ENCODE measurements at places on chromosomes 4 and X.

DNA sequence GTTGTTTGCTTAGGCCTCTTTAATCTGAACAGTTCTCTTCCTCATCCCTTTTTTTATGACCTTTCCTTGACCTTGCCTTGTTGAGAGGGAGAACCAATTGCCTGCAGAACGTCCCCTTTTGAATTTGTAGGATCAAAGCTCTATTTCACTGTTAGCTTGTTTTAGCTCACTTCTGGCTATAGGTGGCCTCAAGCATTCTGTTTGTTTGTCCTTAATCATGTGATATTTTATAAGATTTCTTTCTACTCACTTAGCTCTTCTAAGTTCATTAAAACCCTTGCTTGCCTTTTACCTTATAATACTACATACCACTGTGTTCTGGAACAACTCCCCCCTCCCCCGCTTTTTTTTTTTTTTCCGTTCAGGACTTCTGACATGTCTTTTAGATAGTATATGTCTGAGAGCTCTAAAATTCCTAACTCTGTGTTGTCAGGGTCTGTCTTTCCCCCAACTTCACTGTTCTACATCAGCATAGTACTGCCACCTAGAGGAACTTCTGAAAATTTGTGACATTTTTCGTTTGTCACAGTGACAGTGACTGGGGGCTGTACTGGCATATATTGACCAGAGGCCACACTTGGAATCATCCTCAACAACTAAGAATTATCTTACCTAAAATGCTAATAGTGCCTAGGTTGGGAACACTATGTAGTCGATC, 128.5 kb downstream of the LARP7 start:
- no peak overlapping the region for H3K27ac ChIP-seq
- no peaks in the 10 kb centered on the region for H3K4me1 ChIP-seq
- peak; percentile 25 for DNase-seq
- H3K4me3 ChIP-seq, result no peak overlapping the region
- no peaks in the 10 kb centered on the region for H3K36me3 ChIP-seq

GRCh38 chr4:41429280-41429669, 108.7 kb upstream of the LIMCH1 start:
- no peak overlapping the region for H3K27ac ChIP-seq
- H3K4me3 ChIP-seq, result no peak overlapping the region
- H3K4me1 ChIP-seq, result no peaks in the 10 kb centered on the region

- H3K4me1 ChIP-seq, result no peaks in the 10 kb centered on the region
- no peaks in the 10 kb centered on the region for H3K36me3 ChIP-seq
- no peak overlapping the region for H3K4me3 ChIP-seq
- no peak overlapping the region for H3K27ac ChIP-seq
- no peak for DNase-seq
Observed at GRCh38 chr4:13250263-13250662, 233.9 kb downstream of the RAB28 start.

DNA sequence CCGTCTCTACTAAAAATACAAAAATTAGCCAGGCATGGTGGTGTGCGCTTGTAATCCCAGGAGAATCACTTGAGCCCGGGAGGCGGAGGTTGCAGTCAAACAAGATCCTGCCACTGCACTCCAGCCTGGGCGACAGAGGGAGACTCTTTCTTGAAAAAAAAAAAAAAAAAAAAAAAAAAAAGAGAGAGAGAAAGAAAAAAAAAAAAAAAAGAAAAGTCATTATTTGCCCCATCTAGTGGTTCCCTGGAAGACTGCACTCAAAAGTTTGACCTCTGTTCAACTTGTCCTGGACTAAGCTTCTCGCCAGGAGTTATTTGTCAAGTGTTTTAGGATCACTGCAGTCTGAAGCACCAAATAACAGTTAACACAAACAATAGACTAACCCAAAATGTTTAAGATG, 45.3 kb upstream of the KCTD8 start:
- no peak overlapping the region for H3K4me3 ChIP-seq
- H3K4me1 ChIP-seq, result no peaks in the 10 kb centered on the region
- no peak for DNase-seq
- no peak overlapping the region for H3K27ac ChIP-seq
- no peaks in the 10 kb centered on the region for H3K36me3 ChIP-seq

DNA sequence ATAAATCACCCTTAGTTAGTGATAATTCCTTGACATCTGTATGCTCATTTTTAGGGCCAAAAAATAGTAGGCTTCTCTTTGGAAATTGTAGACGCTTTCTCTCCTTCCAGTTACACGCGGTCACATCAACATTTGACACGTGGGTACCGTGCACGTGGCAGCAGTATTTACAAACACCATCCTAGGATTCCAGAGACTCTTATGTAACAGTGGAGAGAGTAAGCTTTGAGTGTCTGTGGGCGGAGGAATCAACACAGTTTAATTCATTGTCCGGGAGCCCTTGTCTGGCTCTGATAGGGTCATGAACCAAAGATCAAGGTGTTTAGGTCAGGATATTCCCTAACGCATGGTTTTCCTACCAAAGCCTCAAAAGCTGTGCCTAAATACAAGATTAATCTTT, 12.2 kb downstream of the TET2 start:
- no peak overlapping the region for H3K27ac ChIP-seq
- H3K36me3 ChIP-seq, result no peaks in the 10 kb centered on the region
- DNase-seq, result no peak
- H3K27me3 ChIP-seq, result no peaks in the 10 kb centered on the region
- peaks cover 7% of the 10 kb centered on the region for H3K4me1 ChIP-seq

DNA sequence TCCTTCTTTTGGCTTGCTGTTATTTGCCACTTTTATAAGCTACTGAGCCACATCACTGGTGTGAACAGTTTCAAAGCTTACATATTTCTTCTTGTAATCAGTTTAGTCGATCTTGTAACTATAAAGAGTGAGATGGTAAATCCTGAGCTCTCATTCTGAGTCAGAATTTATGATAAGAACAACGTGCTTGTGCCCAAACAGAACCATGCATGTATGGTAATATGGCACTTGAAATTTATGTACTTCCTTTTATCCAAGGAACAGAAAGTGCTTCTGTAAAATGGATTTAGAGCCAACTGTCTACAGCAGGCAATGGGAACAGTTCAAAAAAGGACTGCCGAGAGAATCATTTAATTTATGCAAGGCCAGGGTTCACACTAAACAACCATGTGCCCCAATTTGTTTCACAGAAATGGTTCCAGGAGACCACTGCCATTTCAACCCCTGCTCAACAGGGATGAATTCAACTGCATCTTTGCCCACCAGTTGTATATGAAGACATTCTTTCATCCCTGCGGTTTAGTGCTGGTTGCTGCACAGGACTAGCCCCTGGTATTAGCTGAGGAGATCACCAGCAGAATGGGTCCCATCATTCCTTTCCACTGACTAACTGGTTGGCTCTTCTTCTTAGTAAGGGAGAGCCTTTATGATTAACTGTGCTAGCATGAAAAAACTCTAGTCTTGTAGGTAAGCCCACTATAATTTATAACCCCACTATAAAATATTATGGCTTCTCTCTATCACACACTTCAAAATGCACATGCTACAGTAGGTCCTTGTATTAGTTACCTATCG, 162.9 kb upstream of the PGRMC2 start:
- no peak for DNase-seq
- peaks cover 4% of the 10 kb centered on the region for H3K4me1 ChIP-seq
- H3K36me3 ChIP-seq, result no peaks in the 10 kb centered on the region
- H3K4me3 ChIP-seq, result no peak overlapping the region
- no peaks in the 10 kb centered on the region for H3K27me3 ChIP-seq

GRCh38 chr4:151992332-151993154, 231.7 kb upstream of the GATB start:
- DNase-seq, result no peak
- H3K27me3 ChIP-seq, result no peaks in the 10 kb centered on the region
- H3K4me1 ChIP-seq, result peaks cover 30% of the 10 kb centered on the region
- H3K27ac ChIP-seq, result no peak overlapping the region

DNA sequence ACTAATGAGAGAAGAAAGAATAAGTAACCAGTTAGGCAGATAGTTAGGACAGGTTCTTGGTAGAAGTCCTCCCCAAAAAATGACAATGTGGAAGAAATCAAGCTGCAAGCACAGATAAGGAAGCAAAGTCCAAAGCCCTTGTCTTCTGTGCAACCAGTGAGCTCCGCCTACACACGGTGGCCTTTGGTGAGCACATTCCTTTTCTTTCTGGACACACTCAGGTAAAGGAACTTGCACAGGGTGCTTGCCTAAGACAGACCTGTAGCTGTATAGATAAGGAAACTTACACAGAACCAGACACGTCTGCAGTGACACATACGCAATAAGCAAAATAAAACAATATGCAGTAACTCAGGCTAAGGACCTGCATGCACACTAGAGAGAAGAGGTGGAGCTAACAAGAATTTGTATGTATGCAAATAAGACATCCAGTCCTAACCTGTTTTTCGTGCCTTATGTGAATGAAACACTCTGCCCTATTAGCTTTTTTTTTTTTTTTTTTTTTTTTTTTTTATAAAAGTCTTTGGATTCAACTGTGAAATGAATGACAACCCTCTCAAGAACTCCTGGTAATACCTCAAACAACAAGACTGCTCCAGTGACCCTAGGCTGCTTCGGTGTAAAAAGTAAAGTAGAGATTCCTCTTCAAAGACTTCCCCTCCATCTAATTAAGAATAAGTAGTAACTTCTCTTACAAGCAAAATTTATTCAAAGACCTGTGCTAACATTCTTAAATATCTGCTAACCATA, 48.8 kb downstream of the UGT2B10 start:
- H3K4me3 ChIP-seq, result no peak overlapping the region
- no peaks in the 10 kb centered on the region for H3K4me1 ChIP-seq
- no peaks in the 10 kb centered on the region for H3K36me3 ChIP-seq
- H3K27me3 ChIP-seq, result no peaks in the 10 kb centered on the region
- H3K27ac ChIP-seq, result no peak overlapping the region
